ENCODE measurements at places on chromosomes 16 and 17.

DNA sequence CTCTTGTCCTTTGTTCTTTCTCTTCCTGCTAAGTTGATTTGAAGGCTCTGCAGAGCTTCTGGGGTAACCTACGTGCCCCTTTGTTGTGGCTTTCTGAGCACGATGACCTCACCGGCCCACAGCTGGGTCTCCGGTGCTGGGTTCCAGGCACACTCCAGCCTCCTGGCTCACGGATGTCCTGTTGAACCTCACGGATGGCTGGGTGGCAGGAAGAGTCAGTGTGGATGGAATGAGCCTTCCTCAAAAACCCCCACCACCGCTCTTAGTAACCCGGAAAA is 116.0 kb downstream of the SOCS1 start:
- no peak for DNase-seq

- DNase-seq, result no peak
Measured at GRCh38 chr17:63762161-63763078, 11.0 kb downstream of the CCDC47 start.

GRCh38 chr16:49635591-49636581 is 220.0 kb downstream of the ZNF423 start:
- no peak for DNase-seq

- DNase-seq, result no peak
Measured at GRCh38 chr17:20073055-20073979, 64.2 kb downstream of the SPECC1 start.

GRCh38 chr16:80948886-80949493 is 57.7 kb downstream of the CMC2 start:
- peak; percentile 67 for DNase-seq

DNA sequence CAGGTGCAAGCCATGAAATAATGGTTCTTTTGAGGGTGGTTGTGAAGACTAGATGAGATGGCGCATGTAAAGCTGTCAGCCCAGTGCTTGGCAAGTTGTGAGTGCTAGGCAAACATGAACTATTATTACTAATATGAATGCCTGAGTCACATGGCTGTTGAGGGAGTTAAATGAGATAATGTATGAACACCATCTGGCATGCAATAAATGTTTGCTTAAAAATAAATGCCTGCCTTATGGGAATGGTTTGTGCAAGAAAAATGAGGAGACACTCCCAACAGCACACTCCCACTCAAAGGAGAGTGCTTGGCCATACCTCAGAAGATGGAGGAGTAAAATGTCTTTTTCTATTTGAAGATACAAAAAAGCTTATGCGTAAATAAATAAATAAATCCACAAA is 3.6 kb downstream of the MAPK3 start:
- no peak for DNase-seq

- no peak for DNase-seq
Measured at GRCh38 chr16:74052016-74052415, 244.6 kb upstream of the PSMD7 start.

GRCh38 chr16:89089120-89089519 is 4.5 kb upstream of the ACSF3 start:
- DNase-seq, result no peak

DNA sequence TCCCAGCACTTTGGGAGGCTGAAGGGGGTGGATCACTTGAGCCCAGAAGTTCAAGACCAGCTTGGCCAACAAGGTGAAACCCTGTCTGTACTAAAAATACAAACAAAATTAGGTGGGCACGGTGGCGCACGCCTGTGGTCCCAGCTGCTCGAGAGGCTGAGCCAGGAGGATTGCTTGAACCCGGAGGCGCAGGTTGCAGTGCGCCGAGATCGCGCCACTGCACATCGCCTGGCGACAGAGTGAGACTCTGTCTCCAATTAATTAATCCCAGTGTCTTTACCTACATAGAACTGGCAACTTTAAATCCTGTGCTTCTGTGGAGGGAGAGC is 1.5 kb upstream of the ELOB start:
- DNase-seq, result no peak

- peak; percentile 52 for DNase-seq
Measured at GRCh38 chr16:46482895-46483294, 138.3 kb downstream of the SHCBP1 start.

DNA sequence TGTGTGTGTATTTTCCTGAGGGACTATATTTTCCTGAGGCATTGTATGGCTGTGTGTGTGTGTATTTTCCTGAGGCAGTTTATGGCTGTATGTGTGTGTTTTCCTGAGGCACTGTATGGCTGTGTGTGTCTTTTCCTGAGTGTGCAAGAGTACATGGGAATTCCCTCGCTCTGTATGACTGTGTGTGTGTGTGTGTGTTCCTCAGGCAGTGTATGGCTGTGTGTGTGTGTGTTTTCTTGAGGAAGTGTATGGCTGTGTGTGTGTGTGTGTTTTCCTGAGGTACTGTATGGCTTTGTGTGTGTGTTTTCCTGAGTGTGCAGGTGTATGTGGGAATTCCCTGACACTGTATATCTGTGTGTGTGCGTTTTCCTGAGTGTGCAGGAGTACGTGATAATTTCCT is 4.1 kb downstream of the ZNF778 start:
- no peak for DNase-seq

DNA sequence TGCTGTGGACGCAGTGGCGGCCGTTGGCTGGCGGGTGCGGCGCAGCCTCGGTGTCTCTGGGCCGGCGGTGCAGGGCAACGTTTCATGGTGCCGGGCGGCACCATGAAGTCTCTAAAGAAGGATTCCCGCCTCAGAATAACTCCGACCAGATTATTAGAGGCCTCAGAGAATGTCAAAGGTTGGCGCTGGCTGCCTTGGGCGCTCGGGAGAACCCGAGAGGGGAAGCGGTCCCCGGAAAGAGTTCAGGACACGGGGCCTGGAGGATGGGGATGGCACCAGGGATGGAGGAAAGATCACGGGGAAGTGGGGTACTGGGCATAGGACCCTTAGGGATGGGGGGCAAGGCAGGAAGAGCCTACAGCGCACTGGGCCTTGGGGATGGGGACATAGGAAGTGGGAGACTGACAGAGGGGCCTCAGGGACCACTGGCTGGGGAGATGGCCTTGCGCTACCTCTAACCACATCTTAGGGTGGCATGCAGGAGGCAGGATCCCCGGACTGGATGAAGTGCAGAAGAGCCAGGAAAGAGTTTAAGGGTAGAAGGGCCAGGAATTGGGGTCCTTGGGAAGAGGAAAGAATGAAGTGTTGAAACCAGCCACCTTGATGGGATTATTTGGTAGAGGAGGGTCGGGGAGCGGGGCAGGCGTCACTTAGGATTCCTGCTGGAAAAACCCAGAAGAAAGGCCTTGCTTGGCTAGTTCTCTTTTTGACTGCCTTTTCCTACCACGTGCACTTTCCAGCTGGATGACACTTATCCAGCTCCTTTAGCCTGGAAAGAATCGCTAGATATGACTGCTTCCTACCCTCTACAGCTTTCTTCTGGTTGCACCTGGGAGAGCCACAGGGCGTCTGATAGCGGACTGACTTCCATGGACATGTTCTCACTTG is 578 bp downstream of the MYCBPAP start:
- no peak for DNase-seq

DNA sequence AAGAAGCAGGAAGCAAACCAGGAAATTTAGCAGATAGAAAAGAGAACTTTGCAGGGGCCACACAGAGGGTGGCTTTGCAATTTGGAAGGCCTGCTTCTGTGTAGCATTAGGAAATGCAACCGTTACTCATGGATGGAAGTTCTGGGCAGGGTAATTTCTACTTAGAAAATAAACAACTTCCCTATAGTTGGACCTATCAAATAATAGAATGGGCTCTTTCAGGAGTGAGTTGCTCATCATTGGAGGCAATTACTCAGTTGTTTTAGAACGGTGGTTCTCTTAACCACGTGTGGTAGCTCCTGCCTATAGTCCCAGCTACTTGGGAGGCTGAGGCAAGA is 25.8 kb upstream of the HS3ST2 start:
- DNase-seq, result no peak

- DNase-seq, result no peak
Measured at GRCh38 chr16:23826528-23827045, 9.2 kb upstream of the PRKCB start.

- no peak for DNase-seq
Measured at GRCh38 chr16:57563761-57564160, 21.3 kb downstream of the ADGRG5 start.

GRCh38 chr16:35516971-35517370 is 2057.6 kb downstream of the TP53TG3F start:
- no peak for DNase-seq

DNA sequence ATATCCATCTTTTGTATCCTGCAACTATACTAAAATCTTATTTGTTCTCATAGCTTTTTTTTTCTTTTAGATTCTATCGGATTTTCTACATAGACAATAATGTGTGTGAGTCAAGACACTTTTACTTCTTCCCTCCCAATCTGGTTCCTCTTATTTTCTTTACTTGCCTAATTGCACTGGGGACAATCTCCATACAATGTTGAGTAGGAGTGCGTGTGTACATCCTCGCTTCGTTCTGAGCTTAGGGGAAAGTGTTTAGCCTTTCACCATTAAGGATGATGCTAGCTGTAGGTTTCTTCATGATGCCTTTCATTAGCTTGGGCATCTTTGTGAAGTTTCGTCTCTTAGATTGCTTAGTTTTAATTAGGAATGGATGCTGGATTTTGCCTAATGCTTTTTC is 2.9 kb downstream of the SPATA32 start:
- DNase-seq, result no peak

DNA sequence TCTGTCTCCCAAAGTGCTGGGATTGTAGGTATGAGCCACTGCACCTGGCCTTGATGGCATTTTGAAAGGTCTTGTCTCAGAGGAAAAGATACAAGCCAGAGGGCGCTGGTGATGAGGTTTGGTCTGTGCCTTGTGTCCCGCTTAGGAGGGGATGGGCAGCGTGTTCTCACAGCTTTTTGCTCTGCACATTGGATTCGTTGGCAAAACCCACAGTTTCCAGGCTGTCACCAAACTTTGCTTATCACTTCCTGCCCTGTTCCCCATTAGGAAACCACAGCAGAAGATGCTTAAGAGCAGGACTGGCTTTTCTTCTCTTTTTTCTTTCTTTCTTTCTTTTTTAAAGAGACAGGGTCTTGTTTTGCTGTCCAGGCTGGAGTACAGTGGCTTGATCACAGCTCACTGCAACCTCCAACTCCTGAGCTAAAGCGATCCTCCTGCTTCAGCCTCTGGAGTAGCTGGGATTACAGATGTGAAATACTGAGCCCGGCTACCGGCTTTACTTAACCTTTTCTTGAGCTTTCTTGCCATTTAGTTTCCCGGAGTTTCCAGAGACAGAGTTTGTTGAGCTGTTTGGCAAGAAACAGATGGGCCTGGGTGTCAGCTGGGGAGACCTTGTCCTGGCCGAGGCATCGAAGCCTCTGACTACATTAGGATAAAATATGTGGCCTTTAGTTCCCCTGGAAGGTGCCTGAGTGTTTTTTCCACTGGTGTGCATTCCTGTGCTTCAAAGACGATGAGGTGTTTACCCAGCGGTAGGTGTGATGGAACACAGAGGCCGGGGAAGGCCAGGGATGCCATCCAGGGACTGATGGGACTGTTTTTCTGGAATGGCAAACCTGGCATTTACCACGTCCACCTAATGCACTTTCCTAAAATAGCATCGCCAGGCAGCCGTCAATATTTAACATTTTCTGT is 112.9 kb downstream of the ABCC1 start:
- DNase-seq, result no peak

DNA sequence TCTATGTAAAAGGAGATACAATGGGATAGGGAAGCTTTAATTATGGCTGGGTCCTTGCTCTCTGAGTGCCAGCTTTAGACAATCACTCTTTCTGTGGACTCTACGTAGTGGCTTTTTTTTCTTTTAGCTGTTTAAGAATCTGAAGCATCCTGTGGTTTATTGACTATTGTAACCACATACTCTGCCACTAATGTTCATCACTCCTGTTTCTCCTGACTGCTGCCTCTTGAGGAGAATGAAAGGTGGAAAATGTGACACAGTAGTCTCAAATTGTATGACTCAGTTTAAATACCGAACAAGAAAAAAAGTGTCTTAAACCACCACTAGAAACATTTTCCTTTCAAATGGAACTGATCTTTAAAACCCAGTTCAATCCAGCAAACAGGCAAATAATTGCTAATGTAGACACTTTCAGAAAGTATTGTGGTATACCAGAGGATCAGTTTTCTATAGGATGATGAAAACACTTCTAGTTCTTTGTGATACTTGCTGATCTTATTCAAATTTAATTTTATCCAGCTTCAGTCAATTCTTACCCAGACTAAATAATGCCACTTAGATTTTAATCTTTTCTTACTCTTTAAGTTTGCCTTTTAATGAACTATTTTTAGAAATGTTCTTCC is 302.7 kb upstream of the PMFBP1 start:
- peak; percentile 97 for DNase-seq

GRCh38 chr16:86307514-86307903 is 202.8 kb upstream of the FOXF1 start:
- DNase-seq, result no peak

- DNase-seq, result no peak
Measured at GRCh38 chr16:65394281-65394680, 272.4 kb upstream of the CDH11 start.

DNA sequence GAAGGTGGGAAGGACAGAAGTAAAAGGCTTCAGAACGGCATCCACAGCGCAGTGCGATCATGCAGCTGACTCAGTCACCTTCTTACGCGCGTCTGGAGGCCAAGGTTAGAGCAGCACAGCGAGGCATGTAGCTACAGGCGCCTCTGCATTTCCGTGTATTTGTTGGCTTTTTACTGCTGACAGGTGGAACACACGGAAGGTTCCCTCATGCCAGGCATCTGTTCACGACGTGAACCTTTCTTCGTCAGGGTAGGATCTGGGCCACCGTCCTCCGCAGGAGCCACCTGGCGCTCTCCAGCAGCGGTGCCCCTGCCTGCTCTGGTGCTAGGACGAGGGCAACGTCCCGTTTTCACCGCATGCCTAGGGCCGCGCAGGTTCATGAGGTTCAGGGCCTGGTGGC is 15.3 kb downstream of the TMEM204 start:
- no peak for DNase-seq

GRCh38 chr17:61219460-61219859 is 180.2 kb upstream of the TBX2 start:
- DNase-seq, result no peak

DNA sequence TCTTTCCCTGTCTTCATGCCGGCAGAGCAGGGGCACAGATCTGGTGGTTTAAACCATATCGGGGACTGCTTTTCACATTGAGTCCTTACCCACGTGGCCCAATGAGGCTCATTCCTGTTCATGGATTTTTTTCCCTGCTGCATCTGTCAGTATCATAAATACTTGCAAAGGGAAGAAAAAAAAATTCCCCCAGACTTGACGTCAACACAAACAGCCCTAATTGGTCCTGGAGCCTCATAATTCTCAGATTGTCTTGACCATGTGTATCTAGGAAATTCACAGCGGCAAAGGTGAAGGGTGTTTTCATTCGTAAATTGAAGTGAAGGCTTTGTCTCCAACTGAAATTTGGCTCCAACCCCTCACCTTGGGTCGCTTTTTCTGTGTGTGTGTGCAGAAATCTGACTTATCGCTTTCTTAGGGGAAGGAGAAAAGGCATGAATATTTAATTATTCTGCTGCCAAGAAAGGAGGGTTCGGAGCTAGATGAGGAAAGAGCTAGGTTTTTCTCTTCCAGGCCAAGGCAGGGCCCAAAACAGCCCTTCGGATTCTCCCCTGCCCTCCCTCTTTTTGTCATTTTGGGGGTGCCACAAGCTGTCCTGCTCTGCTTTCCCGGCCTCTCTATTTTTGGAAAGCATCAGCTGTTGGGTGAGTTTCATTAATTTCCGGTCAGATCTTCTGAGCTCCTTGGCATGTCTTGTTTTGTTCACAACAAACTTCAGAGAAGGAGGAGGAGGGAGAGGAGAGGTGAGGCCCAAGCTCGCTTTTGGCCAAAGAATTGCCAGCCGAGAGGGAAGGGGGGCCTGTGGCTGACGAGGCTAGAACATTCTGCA is 17.8 kb upstream of the CIBAR2 start:
- no peak for DNase-seq
